ENCODE measurements at places on chromosomes 12 and 14.

- no peak for DNase-seq
Observed at GRCh38 chr14:94460631-94461416, 8.2 kb upstream of the SERPINA11 start.

GRCh38 chr14:76774821-76775694 is 13.8 kb downstream of the VASH1 start:
- no peak for DNase-seq

DNA sequence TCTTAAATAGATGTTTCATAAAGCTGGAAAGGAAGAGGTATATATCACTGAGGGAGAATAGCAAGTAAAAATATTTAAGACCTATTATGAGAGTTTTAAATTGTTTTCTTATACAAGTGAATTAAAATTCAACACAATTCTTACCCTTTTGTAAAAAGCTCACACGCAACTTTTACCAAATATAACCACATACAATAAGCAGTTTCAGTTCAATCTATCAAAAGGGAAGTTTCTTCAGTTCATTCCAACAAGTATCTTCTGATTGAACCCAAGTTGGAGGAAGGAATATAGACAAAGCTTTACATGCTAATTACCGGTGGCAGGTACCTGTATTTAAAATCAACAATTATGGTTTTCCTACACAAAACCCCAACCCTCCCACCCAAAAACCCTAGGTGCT is 41.1 kb downstream of the GTF2A1 start:
- DNase-seq, result no peak

GRCh38 chr12:1608713-1609119 is 14.3 kb upstream of the FBXL14 start:
- no peak for DNase-seq

GRCh38 chr14:82328442-82328841 is 794.8 kb upstream of the SEL1L start:
- DNase-seq, result no peak

GRCh38 chr12:79360936-79361335 is 329.8 kb downstream of the PAWR start:
- no peak for DNase-seq

DNA sequence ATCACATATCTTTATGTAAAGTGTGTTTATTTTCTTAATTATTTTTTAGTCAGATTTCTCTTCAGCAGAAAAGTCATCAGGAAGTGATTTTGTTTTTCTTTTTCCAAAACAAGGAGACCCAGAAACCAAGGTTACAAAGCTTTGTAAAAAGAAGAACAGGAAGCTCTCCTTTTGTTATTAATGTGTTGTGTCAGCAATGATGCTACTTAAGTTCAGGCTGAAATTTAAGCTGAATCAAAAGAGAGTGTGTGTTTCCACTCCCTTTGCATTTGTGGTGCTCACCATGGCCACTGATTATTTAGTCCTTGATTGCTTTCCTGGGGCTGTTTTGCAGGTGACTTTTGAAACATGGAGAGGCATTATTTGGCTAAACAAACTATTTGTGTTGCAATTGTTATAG is 155.3 kb upstream of the ATP2B1 start:
- DNase-seq, result no peak

GRCh38 chr14:44662250-44662891 is 155.3 kb upstream of the FSCB start:
- DNase-seq, result no peak

DNA sequence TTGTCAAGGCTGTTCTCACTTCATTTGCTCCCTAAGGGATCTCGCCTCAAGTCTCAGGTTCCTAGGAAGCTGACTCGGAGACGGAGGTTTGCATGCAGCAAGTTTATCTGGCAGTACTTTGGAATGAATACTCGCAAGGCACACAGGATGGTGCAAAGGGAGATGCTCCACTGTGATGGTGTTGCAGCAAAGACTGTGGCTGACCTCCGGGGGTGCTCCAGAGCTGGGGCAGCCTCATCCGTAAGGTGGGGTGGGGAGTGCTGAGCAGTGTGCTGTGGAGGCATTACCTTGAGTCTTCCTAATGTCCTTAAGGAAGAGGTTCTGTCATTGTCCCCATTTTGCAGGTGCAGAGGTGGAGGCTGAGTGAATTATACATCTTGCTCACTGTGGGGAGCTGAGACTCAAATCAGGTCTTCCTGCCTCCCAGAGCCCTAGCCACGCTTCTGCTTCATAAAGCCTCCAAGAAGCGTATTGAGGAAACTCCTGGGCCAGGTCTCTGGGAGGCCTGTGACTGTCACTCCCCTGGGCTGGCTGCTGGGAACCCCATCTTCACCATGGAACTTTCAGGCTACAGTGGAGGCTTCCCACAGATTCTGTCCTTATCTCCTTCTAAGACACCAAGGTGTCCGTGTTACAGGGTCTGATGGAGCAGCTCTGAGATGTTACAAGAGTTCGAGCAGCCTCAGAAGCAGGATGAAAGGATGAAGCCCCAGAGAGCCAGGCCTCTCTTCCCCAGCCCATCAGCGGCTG is 39.5 kb downstream of the GALNT16 start:
- DNase-seq, result no peak

DNA sequence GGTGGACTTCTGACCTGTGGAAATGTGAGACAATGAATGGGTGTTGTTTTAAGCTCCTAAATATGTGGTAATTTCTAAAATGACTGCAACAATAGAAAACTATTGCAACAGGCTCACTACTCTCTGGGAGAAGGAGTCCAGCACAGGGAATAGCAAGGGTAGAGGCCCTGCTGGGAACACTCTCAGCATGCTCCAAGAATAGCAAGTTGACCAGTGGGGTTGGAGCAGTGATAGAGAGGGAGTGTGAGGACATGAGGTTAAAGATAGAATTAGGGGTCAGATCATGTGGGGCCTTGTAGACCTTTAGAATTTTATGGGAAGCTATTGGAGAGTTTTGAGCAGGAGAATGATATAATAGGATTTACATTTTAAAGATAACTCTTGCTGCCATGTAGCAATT is 346.7 kb upstream of the CCDC196 start:
- no peak for DNase-seq

GRCh38 chr12:32151552-32151951 is 44.9 kb downstream of the BICD1 start:
- no peak for DNase-seq
